ENCODE measurements at places on chromosomes 1 and 21. TPM values are rescaled to one million over a fixed set of nuclear protein-coding genes. Genes with fewer than 3 reads are reported as not detected.

Gene CD1B
- total RNA-seq: not detected

Gene PGLYRP4
- 0.27 TPM for total RNA-seq

Gene SH2D5
- total RNA-seq: not detected

DNA sequence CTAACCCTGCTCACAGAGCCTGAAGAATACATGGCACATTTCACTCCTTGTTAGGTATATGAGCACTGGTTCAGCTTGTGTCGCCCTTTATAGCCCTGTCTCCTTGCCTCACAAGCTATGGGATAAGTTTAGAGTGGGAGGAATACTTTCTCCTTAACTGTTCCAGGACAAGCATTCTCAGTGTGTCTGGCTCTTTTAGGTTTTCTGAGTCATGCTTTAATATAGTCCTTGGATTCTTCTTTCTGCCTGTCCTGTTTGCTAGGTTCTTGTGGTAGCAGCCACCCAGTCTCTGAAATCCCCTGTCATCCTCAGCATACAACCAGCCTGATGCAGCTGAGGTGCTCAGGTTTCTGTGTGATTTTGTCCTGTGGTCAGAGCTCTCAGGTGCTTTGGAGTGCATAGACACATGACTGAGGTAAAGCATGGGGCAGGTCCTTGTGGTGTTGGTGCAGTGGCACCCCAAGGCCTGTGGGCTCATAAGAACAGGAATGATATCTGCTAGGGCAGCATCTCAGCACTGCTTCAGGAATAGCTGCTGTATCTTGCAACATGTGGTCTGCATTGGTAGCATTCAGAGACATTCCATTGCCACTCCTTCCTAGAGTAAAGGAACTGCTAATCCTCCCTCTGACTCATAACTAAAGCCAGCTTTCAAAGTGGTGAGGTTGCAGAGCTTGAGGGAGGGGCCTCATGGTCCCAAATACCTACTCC, 14.2 kb upstream of the CASQ2 start:
- DNase-seq: no peak

DNA sequence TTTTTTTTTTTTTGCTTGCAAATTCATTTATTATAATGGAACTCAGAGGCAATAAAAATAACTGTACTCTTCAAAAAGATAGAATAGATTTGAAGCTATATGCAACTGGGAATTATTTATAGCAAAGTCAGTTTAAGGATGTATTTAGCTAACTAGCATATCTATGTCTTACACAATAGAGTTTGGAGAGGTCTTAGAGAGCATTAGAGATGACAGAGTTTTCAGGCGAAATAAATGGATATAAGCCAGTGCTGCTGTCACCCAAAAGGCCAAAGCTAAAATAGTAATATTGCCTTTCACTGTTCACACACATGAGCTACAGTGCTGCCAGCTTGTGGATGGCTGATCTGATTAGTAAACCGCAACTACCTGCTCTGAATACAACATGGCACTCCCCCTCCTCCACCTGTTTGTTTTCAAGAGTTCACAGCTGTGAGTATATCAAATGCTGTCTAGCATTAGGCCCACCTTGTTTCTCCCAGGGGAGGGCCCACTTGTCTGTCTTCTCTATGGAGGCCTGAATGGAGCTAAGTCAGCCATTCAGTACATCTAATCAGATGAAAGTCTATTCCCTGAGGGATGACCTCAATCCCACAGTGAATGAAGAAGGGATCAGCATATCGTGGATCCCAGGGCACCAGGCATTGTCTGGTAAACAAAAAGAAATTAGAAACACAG, 25.2 kb upstream of the SSX2IP start:
- DNase-seq: no peak

DNA sequence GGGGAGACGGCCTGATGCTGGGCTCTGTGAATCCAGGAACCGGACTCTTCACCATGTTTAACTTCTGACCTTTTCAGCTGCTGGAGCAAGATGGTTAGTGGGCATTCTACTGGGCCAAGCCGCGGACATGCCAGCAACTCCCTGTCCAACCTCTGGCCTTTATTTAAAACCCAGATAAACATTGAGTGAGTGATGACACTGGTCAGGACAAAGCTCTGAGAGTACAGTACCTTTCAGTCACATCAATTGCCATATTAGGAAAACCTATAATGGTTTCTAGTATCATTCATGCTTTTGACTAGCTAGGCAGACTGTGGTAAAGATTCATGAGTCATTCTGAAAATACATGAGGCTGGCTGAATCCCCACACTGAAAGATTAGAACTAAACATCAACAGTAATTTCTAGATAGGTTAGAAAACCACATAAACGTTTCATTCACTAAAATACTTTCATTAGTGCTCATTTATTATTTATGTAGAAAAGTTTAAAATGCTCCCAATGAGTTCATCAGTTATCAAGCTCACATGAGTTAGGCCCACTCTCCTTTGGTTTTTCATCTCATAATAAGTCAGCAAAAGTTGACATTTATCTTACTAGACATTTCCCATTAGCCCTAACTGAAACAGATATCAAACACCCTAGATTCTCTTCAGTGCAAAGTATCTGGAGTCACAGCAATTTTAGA, 7.1 kb upstream of the ACTA1 start:
- DNase-seq: no peak

All from hematopoietic multipotent progenitor cell (in vitro differentiated cells).